ENCODE measurements at places on chromosomes 11 and 22. TPM values are rescaled to one million over a fixed set of nuclear protein-coding genes. Genes with fewer than 3 reads are reported as not detected.

GRCh38 chr11:79637219-79637618 lies 196.4 kb upstream of the TENM4 start:
- no peak for DNase-seq
- no peaks in the 10 kb centered on the region for H3K4me1 ChIP-seq
- no peak overlapping the region for H3K27ac ChIP-seq
- H3K4me3 ChIP-seq, result no peak overlapping the region

DRICH1 gene
- 0.33 TPM for total RNA-seq

OR5M8 gene
- not detected for total RNA-seq

MAJIN gene
- not detected for total RNA-seq
